HCT116 (cell line): ENCODE measurements at places on chromosomes 5 and 9. TPM values are rescaled to one million over a fixed set of nuclear protein-coding genes. Genes with fewer than 3 reads are reported as not detected.

GRCh38 chr9:12166518-12166917 is 526.7 kb upstream of the TYRP1 start:
- DNase-seq = no peak

- DNase-seq = no peak
Observed at GRCh38 chr5:151692312-151692711, 5.6 kb upstream of the SPARC start.

SLC1A1 gene
- 6.8 TPM for total RNA-seq

DNA sequence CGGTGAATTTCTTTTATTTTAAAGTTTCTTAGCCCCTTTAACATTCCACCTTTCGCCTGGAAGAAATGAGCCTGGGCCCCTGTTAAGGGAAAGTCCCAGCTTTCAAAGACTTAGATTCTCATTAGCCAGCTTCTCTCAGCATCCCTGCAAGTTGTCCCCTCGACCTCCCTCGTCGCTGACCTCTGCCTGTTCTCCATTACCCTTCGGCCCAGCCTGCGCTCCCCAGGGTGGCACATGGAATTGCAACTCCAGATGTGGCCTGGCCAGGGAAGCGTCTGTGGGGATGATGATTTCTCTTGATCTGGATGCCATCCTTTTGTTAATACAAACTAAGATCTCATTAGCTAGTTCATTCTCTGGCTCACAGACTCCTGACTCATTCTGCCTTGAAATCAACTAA is 43.4 kb upstream of the FANCC start:
- DNase-seq = no peak
